Activated naive CD4-positive, alpha-beta T cell treated with anti-CD3 and anti-CD28 coated beads, Interleukin-2, amount 50 U/mL, for 72 hours (primary cell): ENCODE measurements at places on chromosomes 3 and 15.

- DNase-seq = peak; percentile 24
These were observed 489 bp downstream of the HDGFL3 start for GRCh38 chr15:83207009-83207659.

GRCh38 chr3:171404376-171404967 lies 55.7 kb downstream of the TNIK start:
- no peak for DNase-seq

GRCh38 chr3:111603679-111604078 lies 8.5 kb upstream of the ZBED2 start:
- DNase-seq = no peak

- no peak for DNase-seq
These were observed 612.7 kb downstream of the TBL1XR1 start for GRCh38 chr3:176584413-176585176.

GRCh38 chr3:74267131-74267530 lies 347.3 kb downstream of the CNTN3 start:
- no peak for DNase-seq
